ENCODE measurements at places on chromosomes 2 and 18.

GRCh38 chr18:24056506-24056905 is 42.0 kb downstream of the TTC39C start:
- no peak for DNase-seq

GRCh38 chr18:50686409-50686808 is 126.5 kb downstream of the MAPK4 start:
- DNase-seq, result no peak

DNA sequence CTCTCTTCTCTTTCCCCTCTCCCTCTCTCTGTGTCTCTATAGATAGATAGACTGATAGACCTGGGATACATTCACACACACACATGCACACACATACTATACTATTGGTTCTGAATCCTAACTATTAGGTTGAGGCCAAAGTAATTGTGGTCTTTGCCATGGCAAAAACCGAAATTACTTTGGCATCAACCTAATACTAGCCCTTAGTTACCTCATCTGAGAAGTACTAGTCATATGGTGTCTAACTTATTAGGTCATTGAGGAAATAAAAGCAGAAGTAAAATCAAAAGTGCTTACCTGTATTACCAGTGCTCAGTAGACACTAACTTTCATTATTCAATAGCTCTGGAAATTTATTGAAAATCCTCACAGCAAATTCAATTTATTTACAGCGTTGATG is 451.5 kb downstream of the EPHA4 start:
- no peak for DNase-seq

DNA sequence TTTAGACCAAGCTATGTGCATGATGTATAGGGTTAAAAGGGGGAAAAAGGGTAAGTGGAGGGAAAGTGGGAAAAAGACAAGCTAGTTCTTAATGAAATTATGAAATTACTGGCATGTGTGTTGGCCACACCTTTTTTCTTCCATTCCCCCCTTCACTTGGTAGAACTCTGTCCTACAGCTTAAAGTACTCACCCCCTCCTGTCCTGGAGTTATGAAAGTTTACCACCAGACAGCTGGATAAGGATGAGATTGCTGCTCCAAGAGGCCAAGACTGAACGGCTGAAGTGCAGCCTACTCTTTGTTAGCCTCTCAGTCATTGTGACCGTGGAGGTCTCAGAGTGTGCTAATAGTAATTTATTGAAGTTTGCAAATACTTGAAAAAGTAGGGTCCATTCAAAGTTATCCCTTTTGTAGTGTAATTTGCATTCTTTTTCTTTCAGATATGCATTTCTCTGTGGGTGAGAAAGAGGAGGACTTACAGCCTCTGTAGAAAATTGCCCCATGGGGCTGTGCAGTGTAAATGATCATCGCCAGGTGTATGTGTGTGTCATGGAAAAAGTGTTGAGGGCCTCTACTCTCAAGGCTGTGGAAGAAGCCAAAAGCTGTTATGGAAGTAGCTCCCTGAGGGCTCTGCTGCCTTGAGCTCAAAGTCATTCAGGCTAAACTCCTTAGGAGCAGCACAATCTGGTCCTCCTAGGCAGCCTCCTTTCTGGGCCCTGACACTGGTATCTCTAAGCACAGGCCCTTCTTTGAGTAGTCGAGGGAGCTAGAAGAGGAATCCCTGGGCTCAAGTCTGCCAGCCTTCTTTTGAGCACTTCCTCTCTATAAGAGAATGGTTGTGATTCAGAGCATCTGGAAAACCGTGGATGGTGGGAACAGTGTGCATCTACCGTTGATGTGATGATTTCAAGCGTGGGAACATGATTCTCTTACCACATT is 46.2 kb downstream of the LHCGR start:
- DNase-seq, result no peak

GRCh38 chr18:44943311-44943881 is 262.7 kb downstream of the SETBP1 start:
- peak; percentile 94 for DNase-seq

- no peak for DNase-seq
These were observed 24.5 kb downstream of the ZEB2 start for GRCh38 chr2:144495227-144496091.
